ENCODE measurements at places on chromosomes 5 and 9.

DNA sequence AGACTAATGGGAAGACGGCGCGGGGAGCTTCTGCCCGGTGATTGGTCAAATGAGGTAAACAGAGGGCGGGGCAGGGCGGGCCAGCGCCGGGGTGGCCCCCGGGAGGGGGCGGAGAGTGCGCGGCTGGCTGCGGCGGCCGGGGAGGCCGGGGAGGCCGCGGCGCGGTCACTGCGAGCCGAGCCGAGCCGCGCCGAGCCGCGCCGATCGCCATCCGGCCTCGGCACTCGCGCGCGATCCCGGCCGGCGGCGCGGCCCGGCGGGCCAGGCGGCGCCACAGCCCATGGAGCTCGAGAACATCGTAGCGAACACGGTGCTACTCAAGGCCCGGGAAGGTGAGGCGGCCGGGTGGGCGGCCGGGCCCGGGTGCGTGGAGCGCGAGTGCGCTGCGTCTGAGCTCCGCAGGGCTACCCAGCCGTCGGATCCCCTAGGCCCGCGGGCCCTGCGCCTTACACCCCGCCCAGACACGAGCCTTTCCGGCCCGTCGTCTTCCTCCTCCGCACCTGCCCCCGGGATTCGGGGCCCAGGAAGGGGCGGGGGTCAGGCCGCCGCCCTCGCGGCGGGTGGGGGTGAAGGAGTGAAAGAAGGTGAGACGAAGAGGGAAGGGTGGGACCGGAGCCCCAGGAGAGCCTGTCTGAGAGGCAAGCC lies at the start of gene GRK6:
Gene GRK6, plus strand, starts transcription at position 111 of the 645 bp plus-strand sequence. Its CDS starts 170 bp downstream, at position 281.
- peak; percentile 62 for DNase-seq

- DNase-seq, result no peak
These were observed 6.8 kb downstream of the FAM219A start for GRCh38 chr9:34451545-34451944.

DNA sequence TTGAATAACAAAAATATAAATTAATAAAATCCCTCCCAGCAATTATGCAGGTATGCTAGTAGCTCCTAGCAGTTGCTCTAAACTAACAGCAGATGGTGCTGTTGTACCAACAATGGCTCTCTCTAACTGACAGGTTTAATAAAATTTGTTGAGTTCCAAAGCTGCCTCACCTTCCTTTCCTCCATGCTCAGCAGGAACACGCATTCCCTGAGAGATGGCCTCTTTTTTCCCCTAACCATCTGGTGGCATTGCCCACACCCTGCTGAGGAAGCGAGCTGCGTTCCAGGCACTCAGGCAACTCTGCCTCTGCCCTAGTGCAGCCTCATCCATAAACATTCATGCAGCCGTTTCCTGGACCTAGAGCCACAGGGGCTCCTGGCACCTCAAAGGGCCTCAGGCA lies 106.2 kb downstream of the KLHL3 start:
- DNase-seq, result peak; percentile 66

- no peak for DNase-seq
These were observed 39.4 kb upstream of the MAP1B start for GRCh38 chr5:72067682-72068470.

DNA sequence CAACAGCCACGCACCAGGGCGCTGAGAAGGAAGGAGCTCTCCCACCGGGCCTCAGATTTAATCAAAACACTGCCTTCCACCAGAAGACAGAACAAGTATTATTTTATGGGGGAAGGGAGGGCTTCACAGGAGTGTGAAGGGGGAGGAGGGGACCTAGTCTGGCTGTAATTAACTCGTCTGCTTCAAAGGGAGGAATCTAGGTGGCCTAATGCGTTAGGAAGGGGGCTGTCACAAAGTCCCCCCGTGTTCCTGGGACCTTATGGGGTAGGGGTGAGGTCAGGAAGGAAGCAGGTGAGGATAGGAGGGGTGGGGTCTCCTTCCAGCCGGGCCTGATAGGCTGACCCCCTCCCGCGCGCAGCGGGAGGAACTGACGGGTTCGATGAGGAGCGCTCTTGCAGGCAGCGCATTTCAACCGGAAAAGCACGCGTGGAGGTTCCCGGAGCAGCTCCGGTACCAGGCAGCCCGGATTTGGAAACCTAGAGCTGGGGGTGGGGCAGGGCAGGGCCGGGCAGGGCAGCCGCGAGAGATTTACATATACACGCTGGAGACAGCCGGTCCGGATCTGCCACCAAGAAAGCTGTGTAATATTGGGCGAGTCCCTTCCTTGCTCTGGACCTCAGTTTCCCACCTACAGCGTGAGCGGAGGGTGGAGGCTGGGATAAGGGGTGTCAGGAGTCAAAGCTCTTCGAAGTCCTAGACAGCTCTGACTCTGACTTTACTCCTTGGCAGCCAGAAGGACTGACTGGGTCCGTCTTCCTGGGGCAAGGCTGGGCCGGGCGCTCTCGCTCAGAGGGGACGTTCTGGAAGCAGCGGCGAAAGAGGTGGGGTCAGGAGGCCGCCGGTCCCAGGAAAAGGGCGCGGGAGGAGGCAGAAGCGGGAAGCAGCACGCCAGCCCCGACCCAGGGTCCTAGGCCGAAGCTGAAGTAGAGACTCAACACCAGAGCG lies 1.8 kb downstream of the SHB start:
- peak; percentile 40 for DNase-seq

GRCh38 chr9:112248722-112249121 lies 73.6 kb upstream of the SUSD1 start:
- no peak for DNase-seq

DNA sequence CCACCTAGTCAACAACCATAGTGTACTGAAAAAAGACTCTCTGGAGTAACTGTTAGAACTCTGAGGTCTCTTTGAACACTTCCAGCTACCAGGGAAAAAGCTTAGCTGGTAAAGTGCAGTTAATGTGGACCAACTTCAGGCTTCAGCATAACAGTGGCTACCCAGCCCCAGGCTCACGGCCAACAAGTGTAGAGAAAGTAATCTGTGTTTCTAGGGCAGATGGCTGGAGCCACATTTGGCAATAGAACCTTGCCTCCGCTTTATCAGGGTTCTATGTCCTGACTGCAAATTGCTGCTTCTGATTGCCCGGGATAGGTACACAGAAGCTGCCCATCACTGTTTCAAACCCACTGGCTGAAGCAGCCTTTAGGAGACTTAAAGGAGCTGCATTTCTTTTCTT lies 76.0 kb upstream of the SIMC1 start:
- no peak for DNase-seq

DNA sequence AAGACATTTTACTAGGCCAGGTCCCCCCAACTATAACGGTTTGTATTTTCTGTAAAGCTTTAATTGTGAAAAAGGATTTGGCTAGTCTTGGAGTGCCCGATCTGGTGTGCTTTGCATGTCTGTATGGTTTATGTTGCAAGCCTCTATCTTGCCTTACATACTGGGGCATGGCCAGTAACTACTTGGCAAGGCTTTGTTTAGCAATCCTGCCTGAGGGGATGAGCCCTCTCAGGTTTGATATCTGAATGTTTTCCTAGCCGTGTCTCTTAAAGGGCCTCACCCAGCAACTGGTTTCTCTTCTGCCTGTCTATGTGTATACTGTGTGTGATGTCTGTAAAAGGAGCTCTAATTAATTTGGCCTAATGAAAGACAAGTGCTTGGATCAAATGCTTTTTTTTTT lies 61.3 kb upstream of the SPINK5 start:
- DNase-seq, result no peak

DNA sequence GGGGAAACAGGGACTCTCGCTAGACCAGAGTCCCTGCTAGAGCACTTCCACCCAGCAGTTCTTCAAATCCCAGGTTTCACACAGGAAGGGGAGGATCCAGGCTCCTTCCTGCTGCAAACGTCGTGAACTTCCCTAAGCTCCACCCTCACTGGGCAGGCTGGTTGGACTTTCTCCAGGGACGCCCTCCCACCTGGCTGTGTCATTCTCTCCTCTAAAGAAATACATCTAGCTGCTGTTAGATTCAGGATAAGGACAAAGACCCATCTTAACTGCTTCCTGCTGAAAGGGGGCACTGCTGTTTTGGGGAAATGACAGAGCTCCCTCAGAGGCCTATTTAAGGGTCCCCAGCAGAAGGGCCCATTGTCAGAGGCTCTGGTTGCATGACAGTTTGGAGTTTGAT lies 230.7 kb downstream of the SEMA6A start:
- DNase-seq, result no peak

Measured in OCI-M1 (cell line).